ENCODE measurements at places on chromosomes 6 and 20.

- no peak for DNase-seq
Measured at GRCh38 chr20:8640461-8640860, 428.4 kb upstream of the PLCB4 start.

DNA sequence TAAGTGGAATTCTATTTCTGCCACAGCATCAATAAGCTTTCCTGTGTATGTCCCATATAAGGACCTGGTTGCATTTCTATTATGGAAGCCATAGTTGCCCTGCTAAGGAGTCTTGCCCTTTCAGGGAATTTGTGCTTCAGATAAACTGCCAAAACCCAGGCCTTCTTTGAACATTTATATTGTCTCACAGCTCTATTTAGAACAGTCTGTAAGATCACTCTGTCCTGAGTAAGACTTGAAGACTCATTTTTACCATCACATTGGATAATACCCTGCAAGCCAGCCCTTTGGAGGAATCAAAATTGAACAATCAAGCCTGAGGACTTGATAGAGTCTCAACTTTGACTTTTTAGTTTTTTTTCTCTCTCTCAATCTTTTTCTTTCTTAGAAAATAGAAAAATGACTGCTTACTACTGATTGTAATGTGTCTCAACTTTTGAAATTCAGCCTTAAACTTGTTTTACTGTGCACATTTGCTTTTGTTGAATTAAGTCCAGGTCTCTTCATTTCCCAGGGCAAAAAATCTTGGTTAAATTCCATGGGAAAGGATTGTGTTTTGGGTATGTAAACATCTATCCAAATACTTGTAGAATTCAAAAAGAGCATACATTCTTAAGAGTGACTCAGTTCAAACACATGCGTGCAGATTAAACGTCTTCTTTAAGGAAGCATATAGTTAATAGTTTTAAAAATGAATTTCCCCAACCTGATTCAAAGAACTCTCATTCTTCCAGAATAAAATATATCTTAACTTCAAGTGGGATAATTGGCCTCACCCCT is 91.2 kb downstream of the PLCB1 start:
- no peak for DNase-seq

DNA sequence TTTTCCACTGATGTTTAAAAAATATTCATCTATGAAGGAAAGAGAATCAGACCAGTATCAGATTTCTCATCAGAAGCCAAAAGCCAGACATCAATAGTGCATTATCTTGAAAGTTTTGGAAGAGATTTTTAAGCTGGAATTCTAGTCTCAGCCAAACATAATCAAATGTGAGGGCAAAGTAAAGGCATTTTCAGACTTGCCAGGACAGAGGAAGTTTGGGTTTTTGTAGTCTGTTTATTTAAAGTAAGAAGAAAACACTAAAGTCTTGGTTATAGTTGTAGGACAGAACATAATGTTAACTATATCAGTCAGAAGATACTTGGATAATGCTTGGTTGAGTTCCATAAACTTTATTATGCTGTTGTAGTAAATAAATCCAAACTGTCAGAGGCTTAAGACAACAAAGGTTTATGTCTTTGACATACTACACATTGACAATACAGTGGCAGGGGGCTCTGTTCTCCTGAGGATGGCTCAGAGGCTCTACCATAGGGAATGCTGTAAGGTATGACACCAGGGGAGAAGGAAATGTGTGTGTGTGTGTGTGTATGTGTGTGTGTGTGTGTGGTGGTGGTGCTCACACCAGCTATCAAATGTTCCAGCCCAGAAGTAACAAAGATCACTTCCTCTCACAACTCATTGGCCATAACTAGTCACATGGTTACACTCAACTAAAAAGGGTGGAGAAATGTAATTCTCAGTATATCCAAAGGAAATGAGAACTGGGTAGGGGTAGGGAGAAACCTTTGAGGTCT is 26.7 kb upstream of the YWHAB start:
- DNase-seq, result no peak

DNA sequence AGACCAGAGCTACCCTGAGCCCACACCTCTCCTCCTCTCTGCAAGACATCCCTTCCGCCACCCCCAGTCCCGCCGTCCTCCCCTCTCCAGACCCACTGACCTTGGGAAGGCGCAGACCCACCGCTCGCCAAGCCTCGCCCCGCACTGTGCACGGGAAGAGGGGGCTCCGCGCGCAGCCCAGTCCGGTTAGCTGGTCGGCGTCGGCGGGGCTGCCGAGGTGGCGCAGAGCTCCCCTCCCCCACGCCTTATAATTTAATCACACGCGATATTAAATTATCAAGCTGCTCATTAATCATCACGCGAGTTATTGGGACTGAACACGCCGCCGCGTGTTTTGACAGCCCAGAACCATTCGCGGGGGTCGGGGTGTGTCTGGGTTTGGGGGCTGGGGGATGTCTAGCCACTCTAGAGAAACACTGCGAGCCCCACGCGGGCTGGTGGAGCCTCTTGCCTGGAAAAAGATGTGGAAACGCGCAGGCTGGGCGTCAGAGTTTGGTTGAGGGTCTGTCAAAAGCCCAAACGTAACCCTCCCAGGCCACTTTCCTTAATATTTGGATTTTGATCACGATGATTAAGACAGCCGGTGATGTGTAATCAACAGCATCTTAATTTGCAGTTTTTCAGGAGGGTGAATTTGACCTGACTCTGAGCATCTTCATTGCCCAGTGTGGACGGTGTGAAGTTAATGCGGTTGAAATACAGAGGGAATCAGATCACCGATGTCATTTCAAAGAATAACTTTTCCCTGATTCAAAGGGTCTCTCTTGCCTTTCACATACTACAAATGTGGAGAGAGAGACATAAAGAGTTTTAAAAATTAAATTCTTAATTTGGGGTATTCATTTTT is at the start of gene LINC00237:
Gene LINC00237, minus strand, starts transcription at position 188 of the 847 bp plus-strand sequence.
- peak; percentile 43 for DNase-seq

GRCh38 chr6:136252441-136252840 is 2.3 kb upstream of the MTFR2 start:
- no peak for DNase-seq

DNA sequence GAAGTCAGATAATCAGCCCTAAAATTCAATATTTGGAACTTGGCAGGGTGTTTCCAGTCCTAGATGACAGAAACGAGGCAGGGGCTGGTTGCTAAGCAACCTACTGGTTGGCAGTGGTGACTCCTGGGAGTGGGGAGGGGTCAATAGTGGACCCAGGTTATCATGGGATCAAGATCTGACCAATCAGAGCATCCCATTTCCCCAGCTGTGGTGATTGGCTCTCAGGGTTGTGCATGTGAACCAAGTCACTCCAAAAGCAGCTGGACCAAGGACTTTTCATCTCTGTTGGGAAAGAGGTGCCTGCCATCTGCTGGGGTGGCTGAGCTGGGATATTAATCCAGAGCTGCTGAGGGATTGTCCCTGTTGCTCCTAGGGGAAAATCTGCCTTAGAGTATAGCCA is 253.4 kb downstream of the PREX1 start:
- peak; percentile 63 for DNase-seq

- no peak for DNase-seq
Measured at GRCh38 chr6:13674533-13675190, 37.0 kb downstream of the RANBP9 start.

- no peak for DNase-seq
Measured at GRCh38 chr20:3190681-3191111, 13.8 kb downstream of the DDRGK1 start.

GRCh38 chr20:38032585-38033329 is 499 bp downstream of the TTI1 start:
- DNase-seq, result no peak

- no peak for DNase-seq
Measured at GRCh38 chr6:167078745-167079144, 44.2 kb upstream of the CCR6 start.

All from SK-N-SH (cell line).